ENCODE measurements at places on chromosomes 13 and 19.

GRCh38 chr19:52601025-52601973, 31.2 kb downstream of the ZNF701 start:
- DNase-seq, result peak; percentile 92

GRCh38 chr13:77497350-77497749, 38.2 kb upstream of the SCEL start:
- no peak for DNase-seq

- peak; percentile 2 for DNase-seq
Observed at GRCh38 chr13:61415058-61415721, 459 bp downstream of the PCDH20 start.

DNA sequence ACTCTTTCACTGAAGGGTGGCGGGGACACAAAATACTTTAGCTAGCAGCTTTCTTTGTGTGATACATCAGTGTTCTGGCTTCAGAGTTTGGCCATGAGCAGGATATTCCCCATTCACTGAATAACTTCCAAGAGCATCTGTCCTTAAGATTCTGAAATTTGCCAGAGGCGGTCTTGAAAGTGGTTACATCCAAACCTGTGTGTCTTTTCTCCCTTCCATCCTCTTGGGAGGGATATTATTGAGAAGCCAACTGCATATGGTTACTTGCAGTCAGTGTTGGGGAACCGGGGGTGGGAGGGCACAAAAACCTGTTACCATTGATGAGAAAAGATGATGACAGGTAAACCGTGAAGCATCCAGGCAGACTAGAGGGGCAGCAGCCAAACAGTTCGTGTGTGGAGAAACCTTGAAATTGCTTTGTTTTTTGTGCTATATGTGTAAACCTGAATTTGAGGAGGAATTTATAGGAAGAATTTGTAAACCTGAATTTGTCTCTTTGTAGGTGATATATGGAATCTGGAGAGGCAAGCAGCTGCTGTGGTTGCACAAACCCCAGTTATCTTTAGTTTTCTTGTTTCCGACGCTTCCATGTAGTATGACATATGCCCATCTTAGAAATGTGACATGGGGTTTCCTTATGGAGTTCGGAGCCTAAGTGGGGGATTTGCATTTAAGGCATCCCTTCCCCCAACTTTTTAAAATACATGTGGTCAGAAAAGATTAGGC, 104.8 kb downstream of the WDFY2 start:
- DNase-seq, result peak; percentile 13

GRCh38 chr13:85368686-85369085, 430.5 kb downstream of the SLITRK6 start:
- DNase-seq, result no peak

GRCh38 chr13:83761631-83762030, 120.6 kb downstream of the SLITRK1 start:
- no peak for DNase-seq

DNA sequence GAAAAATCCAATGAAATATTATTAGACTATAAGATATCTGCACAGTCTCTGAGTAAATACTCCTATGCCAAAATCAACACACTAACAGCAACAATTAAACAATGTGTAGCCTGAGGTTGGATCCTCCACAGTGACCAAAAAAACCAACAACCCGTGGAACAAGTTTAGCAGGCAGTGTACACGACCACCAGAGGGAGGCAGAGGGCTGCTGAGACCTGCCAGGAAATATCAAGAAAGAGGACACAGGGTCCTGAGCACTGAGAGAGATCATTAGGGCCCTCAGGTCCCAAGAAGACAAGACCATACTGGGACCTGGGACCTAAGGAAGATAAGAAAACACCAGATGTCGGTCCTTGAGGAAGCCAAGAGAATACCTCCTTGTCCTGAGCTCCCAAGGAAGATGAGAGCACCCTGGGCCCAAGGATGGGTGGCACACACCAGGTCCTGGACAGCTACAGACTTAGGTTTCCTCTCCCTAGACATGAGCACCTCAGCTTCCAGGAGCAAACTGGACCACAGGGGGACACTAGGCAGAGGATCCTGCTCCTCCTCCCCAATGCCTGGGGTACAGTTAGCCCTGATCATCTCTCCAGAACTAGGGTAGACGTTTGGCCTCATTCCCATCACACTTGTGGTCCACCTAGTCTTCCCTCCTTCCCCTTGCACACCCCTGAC, 822 bp upstream of the ZNF274 start:
- peak; percentile 44 for DNase-seq

DNA sequence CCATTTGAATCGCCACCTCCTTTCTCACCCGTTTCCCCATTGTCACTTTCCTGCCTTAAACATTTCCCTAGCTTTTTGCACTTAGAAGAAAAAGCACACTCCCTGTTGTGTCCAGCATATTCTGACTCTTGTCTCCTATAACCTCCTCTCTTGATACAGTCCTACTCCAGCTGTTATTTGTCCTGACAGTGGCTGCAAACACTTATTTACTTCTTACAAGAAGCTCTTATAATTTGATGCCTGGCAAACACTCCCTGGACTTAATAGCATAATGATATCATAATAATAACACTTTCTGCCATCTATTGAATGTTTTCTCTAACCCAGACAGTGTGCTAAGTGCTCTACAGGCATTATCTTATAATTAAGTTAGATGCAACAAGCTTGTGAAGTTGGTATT, 76.6 kb downstream of the DGKH start:
- no peak for DNase-seq

GRCh38 chr13:44196196-44196751, 177.3 kb upstream of the SERP2 start:
- DNase-seq, result no peak

GRCh38 chr13:23992781-23993679, 95.7 kb upstream of the C1QTNF9B start:
- DNase-seq, result no peak

GRCh38 chr13:32210101-32210500, 105.1 kb downstream of the ZAR1L start:
- no peak for DNase-seq

DNA sequence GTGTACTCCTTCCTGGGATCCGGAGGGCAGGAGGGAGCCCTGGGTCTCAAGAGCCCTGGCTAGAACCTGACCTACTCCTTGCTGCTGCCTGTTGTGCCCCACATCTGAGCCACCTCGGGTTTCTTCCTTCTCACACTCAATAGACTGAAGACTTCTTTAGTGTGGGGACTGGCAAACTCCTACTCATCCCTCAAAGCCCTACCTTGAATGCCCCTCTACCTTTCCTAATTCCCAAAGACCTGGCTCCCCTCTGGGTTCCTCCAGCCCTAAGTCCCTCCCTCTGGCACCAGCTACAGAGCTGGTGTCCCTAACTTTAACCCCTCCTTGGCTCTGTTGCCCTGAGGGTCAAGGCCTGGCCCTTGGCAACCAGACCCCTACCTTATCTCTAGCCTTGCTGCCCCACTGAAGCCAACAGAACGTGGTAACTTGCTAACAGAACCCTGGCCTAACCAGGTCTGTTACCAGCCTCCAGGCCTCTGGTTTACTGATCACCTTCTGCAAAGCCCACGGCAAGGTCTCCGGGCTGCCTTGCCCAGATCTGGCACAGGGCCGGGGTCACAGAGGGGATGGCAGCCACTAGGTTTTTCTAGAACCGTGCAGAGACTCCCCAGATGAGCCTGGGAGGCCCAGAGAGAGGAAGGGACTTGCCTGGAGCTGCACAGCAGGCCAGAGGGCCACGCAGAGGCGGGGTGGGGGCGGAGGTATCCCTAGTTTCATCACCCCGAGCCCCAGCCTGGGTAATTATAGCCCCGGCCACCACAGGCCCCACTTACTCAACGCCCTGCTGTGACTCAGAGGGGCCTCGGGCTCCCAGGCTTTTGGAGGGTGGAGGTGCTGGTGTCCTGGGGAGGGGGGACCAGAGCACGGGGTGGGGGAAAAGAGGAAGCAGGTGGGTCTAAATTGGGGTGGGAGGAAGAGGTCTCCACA, 15.3 kb downstream of the ZBTB7A start:
- peak; percentile 69 for DNase-seq

GRCh38 chr13:26441476-26441875, 116.0 kb upstream of the WASF3 start:
- DNase-seq, result no peak

DNA sequence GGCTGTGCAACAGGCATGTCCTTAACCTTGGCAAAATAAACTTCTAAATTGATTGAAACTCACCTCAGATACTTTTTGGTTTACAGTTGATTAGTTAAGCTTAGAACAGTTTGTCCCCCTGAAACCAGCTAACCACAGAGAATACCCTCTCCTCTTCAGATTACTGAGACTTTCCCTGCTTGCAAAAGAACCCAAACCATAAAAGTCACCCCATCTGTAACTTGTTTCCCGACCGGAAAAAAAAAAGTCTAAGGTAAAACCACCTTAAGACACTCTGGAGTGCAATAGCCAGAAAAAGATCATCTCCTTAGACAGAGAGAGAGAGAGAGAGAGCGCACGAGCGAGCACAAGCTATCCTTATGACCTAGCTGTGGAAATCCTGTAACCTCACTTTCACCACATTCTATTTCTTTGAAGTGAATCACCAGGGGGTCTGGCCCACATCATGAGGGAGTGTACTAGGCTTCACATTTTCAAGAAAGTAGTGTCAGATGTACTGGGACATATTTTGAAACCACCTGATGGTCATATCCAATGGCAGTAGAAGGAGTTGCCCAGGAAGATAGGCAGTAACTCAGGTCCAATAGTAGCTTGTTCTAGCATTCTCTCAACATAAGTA, 11.1 kb upstream of the GTF2F2 start:
- DNase-seq, result peak; percentile 8

GRCh38 chr19:34408411-34408810, 4.2 kb downstream of the PDCD2L start:
- no peak for DNase-seq

- peak; percentile 50 for DNase-seq
Observed at GRCh38 chr13:42272115-42272803, at the start of gene AKAP11. AKAP11 (plus strand) TSS chr13:42272152; CDS start chr13:42286349, 14,197 bp downstream.

- peak; percentile 71 for DNase-seq
Observed at GRCh38 chr19:43774103-43774939, 6.5 kb downstream of the KCNN4 start.

DNA sequence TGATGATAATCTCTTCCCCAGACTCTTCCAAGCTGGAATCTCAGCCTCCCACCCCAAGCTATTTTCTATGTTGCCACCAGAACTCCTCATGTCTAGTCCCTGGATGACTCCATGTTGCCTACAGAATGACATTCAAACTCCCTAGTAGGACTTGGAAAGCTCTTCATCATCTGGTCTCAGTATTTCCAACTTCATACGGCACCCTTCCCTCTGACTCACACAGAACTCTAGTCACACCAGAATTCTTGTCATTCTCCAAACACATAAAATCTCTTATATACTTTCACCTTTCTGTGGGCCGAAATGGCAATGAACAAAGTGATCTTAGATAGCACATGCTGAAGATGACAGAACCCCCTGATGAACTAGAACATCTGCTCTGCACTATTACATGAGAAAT, 86.2 kb downstream of the CAB39L start:
- peak; percentile 77 for DNase-seq

GRCh38 chr13:112648966-112649690, 40.7 kb upstream of the ATP11A start:
- no peak for DNase-seq

DNA sequence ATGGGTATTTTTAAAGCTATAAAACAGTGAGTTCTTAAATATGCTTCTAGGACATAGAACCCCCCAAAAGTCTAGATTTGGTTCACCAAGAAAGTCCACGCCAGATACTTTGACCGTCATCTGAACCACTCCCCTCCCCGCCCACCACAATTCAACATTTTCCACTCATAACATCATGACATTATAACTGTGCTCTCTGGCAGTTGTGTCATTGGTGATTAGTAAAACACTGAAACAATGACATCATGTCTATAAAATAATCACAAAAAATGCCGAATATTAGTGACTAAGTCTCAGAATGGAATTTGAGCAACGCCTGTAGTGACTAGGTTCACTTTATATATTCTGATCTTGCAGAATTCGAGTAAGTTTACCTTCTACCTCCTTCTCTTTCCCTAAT, 732.3 kb downstream of the FGF9 start:
- no peak for DNase-seq

GRCh38 chr19:16797876-16798275, 31.3 kb upstream of the SIN3B start:
- DNase-seq, result no peak

GRCh38 chr19:48478339-48479256, 9.4 kb downstream of the CYTH2 start:
- no peak for DNase-seq

DNA sequence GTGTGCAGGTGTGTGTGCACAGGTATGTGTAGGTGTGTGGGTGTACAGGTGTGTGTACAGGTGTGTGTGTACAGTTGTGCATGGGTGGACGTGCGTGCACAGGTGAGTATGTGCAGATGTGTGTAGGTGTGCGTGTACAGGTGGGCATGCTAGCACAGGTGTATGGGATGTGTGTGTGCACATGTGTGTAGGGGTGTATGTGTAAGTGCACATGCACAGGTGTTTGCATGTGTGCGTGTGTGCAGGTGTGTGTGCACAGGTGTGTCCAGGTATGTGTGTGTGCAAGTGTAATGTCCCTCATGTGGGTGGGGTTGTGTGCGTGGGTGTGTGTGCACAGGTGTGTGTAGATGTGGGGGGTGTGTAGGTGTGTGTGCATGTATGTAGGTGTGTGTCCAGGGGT, 27.5 kb upstream of the TFDP1 start:
- no peak for DNase-seq

GRCh38 chr13:24272452-24273161, 36.8 kb upstream of the C1QTNF9 start:
- no peak for DNase-seq

DNA sequence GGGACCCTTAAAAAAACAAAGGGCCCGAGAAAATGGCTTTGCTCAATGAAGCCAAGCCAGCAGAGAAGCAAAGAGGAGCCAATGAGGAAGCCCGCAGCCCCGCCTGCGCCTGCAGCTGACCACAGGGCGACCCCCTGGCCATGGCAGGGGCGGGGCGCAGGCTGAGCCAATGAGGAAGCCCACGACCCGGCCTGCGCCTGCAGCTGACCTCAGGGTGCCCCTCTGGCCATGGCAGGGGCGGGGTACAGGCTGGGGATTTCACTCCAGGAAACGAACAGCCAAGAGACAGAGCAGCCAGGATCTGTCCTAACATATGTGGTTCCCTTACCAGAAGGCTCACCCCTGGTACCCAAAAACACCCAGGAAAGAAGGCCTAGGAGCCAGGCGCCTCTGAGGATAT, 101.4 kb downstream of the STK24 start:
- no peak for DNase-seq

Data from cardiac fibroblast (primary cell).